CD8-positive, alpha-beta memory T cell (primary cell): ENCODE measurements at places on chromosomes 5 and 9. TPM values are rescaled to one million over a fixed set of nuclear protein-coding genes. Genes with fewer than 3 reads are reported as not detected.

DNA sequence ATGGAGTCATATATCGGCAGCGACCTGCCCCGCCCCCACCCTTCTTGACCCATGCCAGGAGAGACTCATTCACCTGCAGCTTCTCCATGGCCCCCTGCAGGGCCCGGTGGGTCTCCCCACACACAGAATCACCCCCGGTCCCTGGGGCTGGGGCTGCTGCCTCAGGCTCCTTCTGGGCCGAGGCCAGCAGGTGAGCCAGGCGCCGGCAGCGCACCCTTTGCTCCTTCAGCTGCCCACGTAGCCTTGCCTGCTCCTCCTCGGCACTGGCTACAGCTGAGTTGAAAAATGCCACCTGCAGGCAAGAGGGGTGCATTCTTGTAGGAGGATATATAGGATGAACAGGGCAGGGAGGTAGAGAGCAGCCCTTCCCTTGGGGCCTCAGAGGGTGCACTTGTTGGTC is 17.9 kb downstream of the GOLGA2 start:
- H3K4me1 ChIP-seq, result no peaks in the 10 kb centered on the region
- H3K4me3 ChIP-seq, result no peak overlapping the region
- H3K27ac ChIP-seq, result no peak overlapping the region
- H3K27me3 ChIP-seq, result no peaks in the 10 kb centered on the region
- H3K36me3 ChIP-seq, result peaks cover 18% of the 10 kb centered on the region

DNA sequence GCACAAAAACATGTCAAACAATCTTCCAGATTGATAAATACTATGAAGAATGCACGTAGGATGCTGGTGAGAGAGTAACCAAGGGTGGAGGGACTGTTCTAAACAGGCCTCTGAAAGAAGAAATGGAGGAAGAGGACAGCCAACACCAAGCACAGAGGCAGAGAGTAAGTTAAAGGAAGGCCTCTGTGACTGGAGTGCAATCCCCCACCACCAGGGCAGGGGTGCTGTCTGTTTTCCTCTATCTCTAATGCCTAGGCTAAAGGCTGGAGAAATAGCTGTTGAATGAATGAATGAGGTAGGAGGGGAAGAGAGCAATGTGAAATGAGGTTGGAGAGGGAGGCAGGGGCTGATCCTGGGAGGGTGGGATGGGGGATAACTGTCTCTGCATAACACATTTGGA is 88.9 kb downstream of the ANKRD55 start:
- H3K4me1 ChIP-seq, result peaks cover 59% of the 10 kb centered on the region
- no peaks in the 10 kb centered on the region for H3K36me3 ChIP-seq
- H3K27ac ChIP-seq, result no peak overlapping the region
- DNase-seq, result no peak
- no peaks in the 10 kb centered on the region for H3K27me3 ChIP-seq

GRCh38 chr9:90198956-90199355 is 443.7 kb downstream of the DIRAS2 start:
- DNase-seq, result no peak
- H3K4me3 ChIP-seq, result no peak overlapping the region
- H3K4me1 ChIP-seq, result no peaks in the 10 kb centered on the region
- no peaks in the 10 kb centered on the region for H3K36me3 ChIP-seq

DNA sequence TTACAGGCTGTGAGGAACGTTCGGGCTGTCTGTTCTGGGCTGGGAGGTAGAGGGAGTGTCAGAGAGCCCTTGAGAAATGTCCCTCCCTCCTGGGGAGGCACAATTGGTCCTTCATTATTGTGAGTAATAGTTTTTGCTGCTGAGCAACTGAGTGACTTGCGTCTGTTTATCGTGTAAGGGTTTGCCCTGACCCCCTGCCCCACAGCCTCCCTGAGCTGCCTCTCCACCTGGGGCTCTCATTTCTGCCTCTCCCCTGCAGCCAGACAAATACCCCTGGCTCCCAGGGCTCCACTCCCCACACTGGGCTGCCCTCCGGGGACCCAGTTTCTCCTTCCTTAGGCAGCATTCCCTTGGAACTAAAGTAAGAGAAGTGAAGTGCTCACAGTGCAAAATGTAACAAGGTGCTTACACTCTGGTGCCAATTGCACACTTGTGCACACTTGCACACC is 174.9 kb upstream of the MVB12B start:
- no peaks in the 10 kb centered on the region for H3K27me3 ChIP-seq
- no peak for DNase-seq
- no peaks in the 10 kb centered on the region for H3K36me3 ChIP-seq
- H3K4me3 ChIP-seq, result no peak overlapping the region
- no peak overlapping the region for H3K27ac ChIP-seq

The SYK gene
- 0.55 TPM for total RNA-seq

The PLAC8L1 gene
- total RNA-seq, result 0.96 TPM
